ENCODE measurements at places on chromosomes 12 and 14.

GRCh38 chr14:55288439-55288838 lies 17.2 kb downstream of the FBXO34 start:
- DNase-seq: no peak

DNA sequence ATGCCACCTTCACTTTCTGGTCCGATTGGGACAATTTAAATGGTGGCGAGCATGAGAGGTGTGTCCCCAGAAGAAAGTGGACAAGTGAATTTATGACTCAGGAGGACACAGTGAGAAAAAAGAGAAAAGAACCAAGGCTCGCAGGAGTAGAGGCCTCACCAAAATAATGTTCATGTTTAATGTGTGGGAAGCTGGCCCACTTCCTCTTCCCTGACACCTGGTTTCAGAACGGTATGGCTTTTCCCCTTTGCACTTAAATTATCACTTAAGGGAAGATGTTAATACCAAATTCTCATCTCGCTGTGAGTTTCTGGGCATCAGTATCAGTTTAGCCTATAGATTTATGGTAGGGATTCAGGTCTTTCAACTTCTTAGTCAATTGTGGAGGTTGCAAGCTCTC lies 226.4 kb downstream of the GLT1D1 start:
- DNase-seq: no peak

- no peak for DNase-seq
These were observed 7.3 kb upstream of the RCOR1 start for GRCh38 chr14:102584871-102585869.

DNA sequence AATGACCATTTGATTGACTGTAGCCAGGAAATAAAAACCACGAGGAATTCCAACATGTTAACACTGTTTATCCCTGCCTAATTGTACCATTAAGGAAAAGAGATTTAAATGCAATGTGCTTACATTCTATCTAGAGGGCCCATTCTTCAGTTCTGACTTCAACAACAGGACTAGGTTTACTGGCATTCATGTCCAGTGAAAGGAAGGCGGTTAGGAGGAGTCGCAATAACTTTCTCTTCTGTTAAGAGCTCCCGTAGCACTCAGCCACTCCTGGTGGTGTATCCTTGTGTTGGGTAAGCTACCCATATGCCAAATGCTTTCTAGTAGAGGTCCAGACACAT lies 154.7 kb downstream of the STXBP6 start:
- no peak for DNase-seq

DNA sequence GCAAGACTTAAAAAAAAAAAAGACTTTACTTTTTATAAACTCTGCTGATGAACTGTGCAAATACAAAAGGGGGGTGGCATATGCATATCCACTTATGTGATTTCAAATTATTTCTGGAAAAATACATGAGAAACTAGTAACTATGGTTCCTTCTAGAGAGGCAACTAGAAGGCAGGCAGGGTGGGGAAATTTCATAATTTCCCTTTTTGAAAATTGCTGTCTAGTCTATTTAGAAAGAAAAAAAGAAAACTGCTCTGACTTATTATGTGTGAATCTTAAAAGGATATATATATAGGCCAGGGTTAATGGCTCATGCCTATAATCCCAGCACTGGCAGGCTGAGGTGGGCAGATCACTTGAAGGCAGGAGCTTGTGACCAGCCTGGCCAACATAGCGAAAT lies 42.3 kb downstream of the ANAPC7 start:
- no peak for DNase-seq

- no peak for DNase-seq
These were observed 41.6 kb downstream of the DEGS2 start for GRCh38 chr14:100117633-100118395.

DNA sequence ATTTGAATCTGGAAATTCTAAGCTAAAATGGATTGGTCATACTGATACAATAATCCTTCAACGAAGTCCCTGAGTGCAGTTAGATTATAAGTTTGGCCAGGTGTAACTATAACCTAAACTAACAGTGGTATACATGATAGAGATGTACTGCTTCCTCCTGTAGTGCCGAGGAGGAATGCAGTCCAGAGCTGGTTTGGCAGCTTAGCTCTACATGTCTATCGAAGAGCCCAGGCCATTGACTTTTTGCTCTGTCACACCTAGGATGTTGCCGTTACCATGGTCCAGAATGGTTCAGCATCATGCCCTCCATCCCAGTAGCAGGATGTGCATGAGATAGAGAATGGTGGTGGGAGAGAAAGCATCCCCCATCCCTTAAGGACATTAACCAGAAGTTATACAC lies 318.1 kb downstream of the ZFP36L1 start:
- DNase-seq: no peak

- DNase-seq: no peak
These were observed 155.0 kb upstream of the TMEM132C start for GRCh38 chr12:128111951-128112350.

DNA sequence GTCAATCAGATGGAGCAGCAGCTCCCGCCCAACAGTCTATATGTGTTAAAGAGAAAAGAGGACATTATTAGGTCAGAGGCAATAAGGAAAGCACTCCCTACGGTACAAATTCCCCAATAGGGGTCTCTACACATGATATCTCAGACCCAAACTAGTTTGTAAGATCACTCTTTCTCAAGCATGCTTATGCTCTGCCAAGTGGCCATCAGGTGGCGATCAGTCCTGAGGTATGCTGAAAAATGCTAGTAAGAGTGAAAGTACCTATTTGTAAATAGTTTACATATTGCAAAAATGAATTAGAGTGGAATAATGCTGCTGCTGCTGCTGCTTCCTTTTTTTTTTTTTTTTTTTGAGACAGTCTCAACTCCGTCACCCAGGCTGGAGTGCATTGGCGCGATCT lies 61.0 kb downstream of the CPM start:
- no peak for DNase-seq

DNA sequence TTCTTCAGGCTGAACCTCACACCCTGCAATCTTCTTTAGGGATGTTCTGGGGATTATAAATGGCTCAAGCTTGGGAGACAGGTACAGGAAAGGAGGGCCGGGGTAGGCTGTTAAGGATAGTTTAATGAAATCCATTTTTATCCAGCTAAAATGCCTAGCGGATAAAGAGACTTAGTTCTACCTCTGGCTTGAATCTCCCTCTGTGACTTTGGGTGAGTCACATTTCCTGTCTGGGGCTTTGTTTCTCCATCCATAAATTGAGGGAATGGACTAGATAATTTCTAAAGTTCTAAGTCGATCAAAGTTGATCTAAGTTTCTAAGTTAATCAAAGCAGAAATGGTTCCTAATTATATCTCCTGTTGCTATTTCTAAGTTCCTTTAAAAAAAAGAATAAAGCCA lies 319.6 kb upstream of the E2F7 start:
- DNase-seq: no peak

DNA sequence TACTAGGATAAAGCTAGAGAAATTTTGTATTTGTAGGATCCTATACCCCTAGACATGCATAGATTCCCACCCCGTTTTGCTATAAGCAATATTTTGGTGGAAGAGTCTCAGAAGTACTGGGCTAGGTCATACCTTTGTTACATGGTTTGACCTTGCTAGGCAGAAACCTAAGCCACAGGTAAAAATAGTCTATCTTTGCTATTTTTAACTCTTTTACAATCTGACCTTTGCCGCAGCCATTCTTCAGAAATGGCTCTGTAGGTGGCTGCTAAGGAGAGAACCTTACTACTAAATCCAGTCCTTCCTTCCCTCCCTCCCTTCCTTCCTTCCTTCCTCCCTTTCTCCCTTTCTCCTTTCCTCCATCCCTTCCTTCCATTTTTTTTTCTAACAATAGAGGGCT lies 242.9 kb upstream of the SEL1L start:
- DNase-seq: no peak

DNA sequence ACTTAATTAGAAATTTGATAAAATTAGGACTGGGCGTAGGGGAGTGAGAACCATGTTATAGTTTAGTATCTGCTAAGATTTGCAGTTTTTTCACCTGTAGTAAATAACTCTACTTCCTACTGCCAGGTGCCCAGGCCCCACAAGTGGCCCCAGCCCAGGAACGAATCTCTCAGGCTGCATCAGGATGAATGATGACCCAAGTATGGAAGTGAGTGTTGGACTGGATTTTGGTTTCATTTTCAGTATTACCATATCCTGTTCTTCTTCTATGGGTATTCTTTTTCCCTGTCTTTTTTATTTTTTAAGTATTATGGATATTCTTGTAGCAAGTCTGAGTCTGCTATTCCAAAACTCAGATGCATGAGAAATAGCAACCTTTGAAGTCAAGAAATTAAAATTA lies 120.3 kb upstream of the BCAT1 start:
- no peak for DNase-seq

DNA sequence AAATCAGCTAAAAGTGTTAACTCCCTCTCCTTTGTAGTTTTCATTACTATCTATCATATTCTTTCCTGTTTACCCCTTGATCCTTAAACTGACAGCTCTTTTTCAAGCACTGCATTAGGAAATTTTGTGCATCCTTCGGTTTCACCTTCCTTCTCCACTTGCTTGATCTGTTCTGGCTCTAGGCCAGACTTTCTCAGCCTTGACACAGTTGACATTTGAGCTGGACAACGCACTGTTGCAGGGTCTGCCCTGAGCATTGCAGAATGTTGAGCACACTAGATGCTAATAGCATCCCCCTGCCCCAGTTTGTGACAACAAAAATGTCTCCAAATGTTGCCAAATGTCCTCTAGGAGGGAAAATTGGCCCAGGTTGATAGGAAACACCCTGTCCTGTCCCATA lies 75.4 kb upstream of the KCNJ8 start:
- DNase-seq: no peak

GRCh38 chr12:70842136-70842535 lies 78.4 kb downstream of the PTPRR start:
- no peak for DNase-seq

- no peak for DNase-seq
These were observed 7.1 kb upstream of the EP400 start for GRCh38 chr12:131942671-131943070.
